Lung microvascular endothelial cell (primary cell): ENCODE measurements at places on chromosomes 12 and 14.

DNA sequence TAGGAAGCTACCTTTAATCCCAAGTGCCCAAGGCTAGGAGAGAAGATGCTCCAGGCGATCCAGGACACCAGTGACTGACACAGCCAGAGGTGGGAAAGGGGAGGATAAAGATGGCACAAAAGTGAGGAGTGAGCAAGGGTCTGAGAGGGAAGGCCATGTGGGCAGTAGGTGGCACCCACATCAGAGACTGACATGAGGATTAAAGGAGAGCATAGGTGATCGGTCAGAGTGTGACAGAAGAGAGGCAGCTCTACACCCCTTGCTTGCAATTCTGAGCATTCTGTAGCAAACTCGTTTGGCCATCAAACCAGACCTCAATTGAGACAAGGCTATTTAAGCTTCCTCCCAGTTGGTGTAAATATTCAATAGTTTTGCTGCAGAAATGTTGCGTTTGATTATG, 724 bp upstream of the CD27 start:
- DNase-seq = no peak

- DNase-seq = no peak
Measured at GRCh38 chr12:113845900-113846674, 120.0 kb downstream of the RBM19 start.

DNA sequence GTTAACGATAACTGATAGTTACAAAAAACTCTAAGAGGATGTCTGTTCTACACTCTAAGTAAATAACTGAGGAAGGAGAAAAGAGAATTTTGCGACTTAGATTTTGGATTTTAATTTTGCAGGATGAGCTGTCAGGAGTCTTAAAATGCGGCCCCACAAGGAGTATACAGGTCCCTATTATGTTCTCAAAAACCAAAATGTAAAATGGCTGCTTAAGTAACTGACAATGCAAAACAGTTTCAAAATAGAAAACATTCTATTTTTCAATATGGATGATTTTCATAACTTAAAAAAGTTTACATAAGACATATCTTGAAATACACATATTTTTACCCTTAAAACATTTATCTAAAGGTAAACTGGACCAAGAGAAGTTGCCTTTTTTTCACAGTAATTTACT, 2.6 kb downstream of the CD69 start:
- DNase-seq = no peak

DNA sequence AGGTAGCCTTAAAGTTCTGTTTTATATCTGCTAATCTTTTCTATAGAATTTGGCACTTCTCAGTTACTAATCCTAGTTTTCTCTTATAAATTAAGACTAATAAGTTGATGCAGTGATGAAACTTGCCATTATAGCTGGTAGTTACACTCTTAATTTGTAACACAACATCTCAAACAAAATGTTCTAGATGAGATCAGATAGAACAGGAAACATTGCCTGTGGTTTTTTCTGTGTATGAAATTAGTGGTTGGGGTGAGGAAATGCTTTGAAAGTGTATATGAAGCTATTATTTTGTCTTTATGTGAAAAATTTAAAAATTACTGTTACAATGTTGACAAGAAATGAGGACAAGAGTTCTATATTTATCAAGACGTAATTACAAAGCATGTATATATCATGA, 91.9 kb downstream of the PCNX1 start:
- no peak for DNase-seq

- DNase-seq = peak; percentile 82
Measured at GRCh38 chr12:80195074-80195726, 95.9 kb downstream of the OTOGL start.

DNA sequence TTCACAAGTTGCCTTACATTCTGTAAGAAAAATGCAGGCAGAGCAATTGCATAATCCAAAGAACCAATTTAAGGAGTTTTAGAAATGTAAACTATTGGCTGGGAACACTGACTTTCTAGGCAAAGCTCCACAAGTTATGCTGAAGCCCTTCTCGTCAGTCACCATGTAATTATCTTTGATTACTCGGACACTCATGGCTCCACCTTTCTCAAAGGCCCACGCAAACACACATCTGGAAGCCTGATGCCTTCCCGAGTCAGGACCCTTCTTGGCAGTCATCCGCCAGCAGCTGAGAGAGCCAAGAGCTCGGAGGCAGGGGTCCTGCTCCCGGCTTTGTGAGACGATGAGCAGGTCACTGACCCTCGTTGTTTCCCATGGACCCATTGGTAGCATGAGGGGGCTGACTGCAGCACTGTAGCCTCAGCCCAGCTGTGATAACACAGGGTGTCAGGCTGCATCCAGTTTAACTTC, 202.2 kb downstream of the TMEM132D start:
- no peak for DNase-seq

GRCh38 chr14:34059925-34060650, 109.2 kb upstream of the EGLN3 start:
- DNase-seq = peak; percentile 82

DNA sequence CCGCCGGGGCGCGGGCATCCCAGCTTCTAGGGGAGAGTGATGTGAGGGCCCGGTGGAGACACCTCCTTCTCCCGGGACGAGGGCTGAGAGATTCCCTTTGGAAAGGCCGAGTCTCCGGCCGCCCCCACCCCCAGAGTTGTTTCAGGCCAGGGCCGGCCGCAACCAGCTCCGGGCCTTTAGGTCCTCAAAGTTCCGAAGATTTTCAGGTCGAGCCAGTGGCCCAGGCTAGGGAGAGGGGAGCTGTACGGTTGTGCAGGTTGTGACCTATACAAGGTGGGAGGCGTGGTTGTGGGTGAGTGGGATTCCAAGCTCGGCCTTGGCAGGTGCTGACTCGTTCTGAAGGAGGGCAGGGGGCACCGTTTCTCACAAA, 18.4 kb upstream of the ANKRD33 start:
- no peak for DNase-seq

- peak; percentile 10 for DNase-seq
Measured at GRCh38 chr14:90061685-90062126, at the start of gene KCNK13. Gene KCNK13 (plus strand): TSS chr14:90061994. CDS start chr14:90062206, 212 bp downstream.

DNA sequence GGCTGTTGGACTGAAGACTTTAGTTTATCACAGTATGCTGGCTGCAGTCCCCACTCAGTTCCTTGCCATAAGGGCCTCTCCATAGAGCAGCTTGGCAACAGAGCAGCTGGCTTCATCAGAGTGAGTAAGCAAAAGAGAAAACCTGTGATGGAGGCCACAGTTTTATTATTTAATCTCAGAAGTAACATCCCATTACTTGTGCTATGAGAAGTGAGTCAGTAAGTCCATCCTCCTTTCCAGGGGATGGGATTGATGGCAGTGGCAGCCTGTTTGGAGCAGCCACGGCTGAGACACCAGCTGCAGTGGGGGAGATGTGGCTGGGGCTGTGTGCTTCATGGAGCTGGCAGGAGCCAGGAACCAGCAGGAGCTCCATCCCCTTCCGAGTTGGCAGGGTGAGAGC, 138.5 kb upstream of the SRRM4 start:
- DNase-seq = no peak

GRCh38 chr14:59964251-59965007, 44.5 kb downstream of the LRRC9 start:
- no peak for DNase-seq

DNA sequence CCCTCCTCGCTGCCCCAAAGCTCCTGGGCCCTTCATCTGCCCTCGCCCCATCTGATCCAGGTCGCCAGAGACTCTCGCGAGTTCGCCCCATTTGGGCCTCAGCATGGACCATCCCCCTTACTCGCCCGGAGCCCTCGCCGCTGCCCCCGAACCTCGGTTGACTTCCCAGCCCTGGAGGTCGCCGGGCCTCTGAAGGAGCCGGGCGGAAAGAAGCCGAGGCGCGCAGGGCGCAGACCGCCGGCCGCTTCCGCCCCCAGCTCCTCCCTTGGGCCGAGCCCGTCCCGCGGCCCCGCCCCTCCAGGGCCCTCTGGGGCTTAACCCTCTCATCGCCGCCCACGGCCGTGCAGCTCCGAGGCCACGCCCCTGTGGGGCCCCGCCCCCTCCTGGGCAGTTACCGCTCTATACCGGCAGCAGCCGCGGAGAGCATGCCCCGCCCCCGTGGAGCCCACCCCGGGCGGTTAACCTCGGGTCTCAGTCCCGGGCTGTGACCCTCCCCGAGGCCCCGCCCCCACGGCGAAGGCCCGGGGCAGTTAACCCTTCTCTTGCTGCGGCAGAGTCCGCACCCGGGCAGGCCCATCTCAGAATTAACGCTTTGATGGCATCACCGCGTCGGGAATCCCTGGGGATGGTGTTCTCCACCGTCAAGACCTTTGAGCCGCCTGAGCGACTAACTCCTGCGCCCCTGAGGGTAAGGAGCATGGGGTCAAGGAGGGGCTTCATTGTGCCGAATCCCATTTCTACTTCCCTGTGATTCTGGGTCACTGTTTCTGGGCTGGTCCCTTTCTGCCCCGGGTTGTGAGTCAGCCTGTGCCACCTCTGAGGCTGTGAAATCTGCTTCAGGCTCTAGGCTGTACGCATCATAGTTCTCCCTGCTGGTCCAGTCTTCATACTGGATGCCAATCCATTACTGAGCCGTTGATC, at the start of gene SPSB2:
SPSB2 (minus strand) TSS at position 210 of the 921 bp plus-strand sequence. CDS start 402 bp downstream, outside the sequence.
- peak; percentile 96 for DNase-seq

GRCh38 chr12:47885012-47885501, 19.7 kb downstream of the VDR start:
- DNase-seq = no peak

DNA sequence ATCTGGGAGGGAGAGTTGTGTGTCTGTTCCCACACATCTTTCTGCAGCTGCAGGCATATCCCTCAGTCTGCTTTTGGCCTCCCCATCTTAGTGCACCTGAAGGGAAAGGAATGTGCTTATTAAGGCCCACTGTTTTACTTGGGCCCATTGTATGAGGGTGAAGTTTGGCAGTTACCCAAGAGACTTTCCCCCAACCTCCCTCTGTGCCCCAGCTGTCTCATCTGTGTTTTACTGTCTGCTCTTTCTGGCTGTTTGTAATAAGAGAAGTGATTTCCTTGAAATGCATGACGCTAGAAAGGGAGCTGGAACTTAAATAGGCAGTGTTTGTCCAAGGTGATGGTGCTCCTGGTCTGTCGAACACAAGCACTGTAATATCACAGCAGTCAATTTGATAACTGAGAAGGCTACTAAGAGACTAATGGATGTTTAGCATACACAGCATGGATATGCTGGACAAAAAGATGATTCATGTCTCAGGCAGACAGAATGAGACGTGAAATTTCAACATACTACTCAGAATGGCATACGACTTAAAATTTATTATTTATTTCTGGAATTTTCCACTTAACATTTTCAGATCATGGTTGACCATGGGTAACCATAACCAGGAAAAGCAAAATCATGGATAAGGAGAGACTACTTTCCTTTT, 43.6 kb downstream of the FSCB start:
- no peak for DNase-seq

DNA sequence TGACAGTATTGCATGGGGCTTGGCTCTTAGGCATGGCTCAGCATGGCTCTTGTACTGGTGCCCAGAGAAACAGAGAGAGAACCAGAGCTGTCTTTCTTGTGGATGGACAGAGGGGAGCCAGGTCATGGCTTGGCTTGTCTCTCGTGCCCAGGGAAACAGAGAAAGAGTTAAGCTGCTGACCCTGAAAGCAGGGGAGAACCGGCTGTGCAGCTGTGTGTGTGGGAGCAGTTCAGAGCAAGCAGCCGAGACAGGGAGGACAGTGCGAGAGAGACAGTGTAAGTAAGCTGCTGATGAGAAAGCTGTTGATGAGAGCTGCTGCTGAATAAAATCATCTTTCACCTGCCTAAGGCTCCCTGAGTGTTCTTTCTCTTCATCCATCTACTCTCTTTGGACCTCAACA, 61.3 kb upstream of the DDHD1 start:
- no peak for DNase-seq

GRCh38 chr12:69502345-69503081, 32.3 kb downstream of the FRS2 start:
- no peak for DNase-seq

DNA sequence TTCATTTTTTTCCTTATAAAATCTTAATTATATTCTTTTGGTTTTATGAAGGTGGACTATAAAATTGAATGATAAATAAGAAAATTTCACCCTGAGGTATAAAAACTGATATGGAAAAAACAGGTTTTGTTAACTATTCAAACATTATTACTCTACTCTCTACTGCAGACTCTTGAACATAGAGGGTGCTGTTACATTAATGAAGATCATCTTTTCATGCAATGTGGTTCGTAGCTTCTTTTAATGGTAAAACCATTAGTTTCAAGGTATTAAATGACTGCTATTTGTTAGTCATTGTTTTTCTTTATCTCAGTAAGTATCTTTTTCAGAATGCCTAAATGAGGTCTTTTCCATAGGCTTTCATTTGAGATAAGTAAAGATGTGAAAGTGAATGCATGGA, 510.4 kb downstream of the SLC16A7 start:
- DNase-seq = no peak

DNA sequence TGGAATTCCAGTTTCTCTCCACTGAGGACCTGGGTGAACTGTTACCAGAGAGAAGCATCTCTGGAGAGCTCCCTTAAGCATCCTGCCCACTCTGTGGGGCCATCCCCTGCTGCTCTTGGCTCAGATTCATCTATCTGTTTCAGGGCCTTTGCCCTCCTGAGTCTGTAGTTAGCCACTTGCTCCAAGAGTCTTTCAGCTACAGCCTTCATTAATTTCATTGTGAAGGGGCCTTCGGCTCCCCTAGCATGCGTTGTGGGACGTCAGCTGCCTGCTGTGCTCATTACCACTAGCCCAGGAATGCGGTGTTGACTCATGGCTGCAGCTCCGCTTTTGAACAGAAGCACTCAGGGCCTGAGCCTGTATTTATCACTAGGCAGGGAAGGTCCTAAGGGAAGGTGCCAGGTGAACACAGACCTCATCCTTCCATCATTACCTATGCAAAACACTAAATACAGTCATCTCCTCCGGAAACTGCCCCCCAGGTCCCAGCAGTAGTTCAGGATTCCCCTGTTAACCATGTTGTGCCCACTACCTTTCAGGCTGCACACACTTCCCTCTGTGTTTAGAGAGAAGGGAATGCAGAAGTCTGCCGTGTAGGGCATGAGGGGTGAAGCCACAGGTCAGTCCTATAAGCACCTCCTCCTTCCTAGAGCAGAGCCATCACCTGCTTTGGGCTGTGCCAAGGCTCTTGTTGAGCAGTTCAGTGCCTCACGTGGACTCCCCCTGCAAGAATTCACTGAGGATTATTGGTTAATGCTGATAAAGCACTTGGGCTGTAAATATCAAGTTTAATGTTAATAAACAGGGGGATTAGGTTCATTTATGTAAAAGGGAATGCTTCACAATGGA, 191.4 kb downstream of the CACNA1C start:
- DNase-seq = no peak

DNA sequence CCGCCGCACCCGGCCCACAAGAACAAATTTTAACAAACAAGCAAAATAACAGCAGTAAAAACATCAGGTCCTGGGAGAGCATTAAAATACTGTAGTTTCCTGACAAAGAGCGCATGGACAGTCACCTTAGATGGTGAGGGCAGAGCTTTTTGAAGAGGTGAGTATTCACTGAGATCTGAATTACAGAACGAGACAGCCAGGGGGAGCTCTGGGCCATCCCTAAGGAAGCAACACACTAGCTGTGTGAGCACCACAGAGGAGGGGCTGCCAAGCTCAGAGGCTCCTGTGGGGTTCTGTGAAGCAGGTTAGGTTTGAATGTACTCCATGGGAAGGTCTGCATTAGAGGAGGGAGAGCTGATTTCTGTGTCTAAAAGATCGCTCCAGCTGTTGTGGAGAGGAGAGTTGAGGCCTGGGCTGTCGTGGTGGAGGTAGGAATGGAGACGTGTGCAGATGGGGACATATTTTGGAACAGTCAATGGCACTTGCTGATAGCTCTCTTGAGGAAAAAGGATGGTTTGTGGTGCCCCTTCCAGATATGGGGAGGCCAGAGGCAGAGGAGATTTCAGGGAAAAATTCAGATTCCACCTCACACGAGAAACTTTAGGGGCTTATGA, 72.9 kb downstream of the TRAFD1 start:
- DNase-seq = peak; percentile 71
